ENCODE measurements at places on chromosomes 4 and X.

DNA sequence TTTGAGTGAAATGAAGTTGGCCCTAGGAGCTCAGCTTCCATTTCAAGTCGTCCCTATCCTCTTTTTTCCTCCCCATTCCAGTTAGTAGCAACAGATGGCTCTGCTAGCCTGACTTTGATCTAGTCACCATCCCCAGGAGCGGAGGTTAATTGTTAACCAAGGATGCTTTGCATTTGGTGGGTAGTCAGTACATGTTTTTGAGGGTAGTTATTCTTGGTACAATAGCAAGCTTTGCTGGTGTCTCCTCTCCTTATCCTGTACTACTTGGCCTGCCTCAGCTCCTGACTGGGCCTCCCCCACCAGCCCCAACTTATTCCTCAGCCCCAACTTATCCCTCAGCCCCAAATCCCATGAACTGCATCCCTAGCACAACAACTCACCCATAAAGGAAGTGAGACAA is 14.8 kb upstream of the RTL5 start:
- no peak for DNase-seq

GRCh38 chr4:110033355-110034025 is 120.8 kb downstream of the EGF start:
- no peak for DNase-seq

GRCh38 chrX:132948648-132949260 is 9.7 kb downstream of the HS6ST2 start:
- DNase-seq, result no peak

GRCh38 chrX:34656842-34657725 is at the start of gene TMEM47:
TSS of gene TMEM47 (minus strand) at chrX:34657285. CDS start at chrX:34657029, 256 bp downstream.
- no peak for DNase-seq

- DNase-seq, result no peak
Measured at GRCh38 chr4:185779517-185779916, 32.5 kb downstream of the SORBS2 start.

DNA sequence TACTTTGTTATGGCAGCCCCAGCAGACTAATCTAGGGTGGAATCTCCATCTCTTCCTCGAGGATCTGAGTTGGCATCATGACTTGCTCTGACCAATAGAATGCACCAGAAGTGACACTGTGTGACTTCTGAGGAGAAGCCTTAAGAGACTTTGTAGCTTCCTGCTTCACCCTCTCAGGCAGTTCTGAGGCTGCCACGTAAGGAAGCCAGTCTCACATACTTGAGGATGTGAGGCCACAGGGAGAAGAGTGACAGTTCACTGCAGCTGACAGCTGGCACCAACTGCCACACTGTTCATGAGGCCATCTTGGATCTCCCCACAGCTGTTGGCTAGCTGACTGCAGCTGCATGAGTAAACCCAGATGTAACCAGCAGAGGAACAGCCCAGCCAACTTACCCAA is 29.3 kb upstream of the BCOR start:
- no peak for DNase-seq

DNA sequence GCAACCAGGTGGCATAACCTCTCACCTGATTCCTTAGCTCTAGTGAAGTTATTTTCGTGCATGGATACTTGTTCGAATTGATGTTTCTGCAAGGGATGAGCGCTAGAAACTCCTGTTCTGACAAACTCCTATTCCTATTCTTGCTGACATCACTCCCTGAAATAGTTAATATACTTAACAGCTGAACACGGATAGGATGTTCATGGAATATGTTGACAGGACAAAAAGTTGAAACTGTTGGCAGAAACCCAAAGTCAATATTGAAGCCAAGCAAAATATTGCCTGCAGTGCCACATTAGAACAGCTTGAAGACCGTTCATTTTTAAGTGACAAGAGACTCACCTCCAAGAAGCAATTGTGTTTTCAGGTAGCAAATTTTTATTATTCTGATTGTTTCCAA is at the start of gene KLKB1:
Gene KLKB1, plus strand, starts transcription at position 287 of the 400 bp plus-strand sequence. CDS start 689 bp downstream, outside the sequence.
- no peak for DNase-seq

GRCh38 chr4:164926301-164926700 is 49.3 kb downstream of the APELA start:
- DNase-seq, result no peak

DNA sequence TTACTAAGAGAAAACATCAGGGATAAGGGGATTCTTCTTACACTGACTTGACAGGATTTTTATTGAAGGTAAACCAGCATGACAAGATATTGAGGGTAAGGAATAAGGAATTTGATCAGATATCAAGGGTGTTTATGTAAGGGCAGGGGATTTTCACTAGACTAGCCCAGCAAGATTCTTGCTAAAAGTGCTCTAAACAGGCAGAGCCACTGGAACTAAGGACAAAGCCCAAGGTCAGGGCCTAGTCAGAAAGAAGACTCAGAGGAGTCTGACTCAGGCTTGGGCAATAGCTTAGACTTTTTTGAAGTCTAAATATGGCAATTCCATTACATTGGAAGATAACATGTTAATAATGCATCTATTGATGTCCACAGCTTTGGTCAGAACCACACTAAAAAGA is 6.5 kb upstream of the GLRA3 start:
- DNase-seq, result no peak

GRCh38 chr4:91729851-91730250 is 573.9 kb upstream of the GRID2 start:
- no peak for DNase-seq

GRCh38 chrX:23662853-23663252 is 4.4 kb upstream of the PRDX4 start:
- DNase-seq, result no peak

DNA sequence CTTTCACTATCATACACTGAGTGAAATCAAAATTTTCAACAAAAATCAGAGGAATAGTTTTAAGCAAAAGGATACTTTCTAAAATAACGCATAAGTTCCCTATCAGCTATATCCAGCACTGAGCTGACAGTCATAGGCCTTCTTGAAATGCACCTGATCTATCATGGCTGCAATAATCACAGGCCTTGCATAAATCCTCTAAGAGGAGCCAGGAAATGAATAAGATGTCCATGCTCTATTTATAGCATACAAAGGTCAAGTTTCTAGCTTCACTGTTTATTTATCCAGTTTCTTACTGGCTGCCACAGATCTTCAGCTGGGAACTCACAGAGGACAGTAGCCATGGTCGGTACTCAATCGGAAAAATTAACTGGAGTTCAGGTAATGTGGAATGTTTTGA is 235.9 kb upstream of the DMD start:
- DNase-seq, result no peak

DNA sequence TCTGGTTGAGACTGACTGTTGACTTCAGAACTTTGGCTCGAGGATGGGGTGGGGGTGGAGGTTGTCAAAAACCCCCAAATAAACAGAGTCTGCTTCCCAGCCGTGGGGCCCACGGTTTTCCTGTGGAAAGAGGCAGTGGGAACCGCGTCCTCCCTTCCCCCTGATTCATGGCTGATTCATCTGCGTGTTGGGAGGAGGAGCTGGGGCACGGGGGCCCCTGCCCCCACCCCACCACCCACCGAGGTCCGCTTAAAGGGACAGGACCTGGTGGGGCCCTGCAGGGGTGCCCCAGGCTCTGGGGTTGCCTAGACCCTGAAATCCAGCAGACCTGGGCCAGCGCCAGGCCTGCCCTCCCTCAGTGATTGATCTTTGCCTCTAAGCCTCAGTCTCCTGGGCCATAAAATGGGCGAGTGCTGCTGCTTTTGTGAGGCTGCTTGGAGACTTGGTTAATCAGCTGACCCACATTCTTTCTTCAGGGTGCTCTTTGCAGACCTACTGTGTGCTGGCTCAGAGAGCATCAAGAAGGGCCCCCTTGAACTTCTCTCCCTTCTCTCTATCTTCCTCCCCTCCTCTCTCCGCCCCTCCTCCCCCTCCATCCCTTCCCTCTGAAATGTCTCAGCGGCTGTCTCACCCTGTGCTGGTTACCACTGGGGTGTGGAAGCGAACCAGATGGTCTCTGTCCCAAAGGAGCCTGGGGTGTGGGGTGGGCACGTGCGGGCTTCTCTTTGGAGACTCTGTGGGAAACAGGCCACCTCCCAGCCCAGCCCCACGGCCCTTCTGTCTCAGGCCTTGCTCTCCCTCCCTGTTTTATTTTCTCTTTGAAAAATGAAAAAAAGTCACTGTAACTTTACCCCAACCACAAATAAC is 9.1 kb downstream of the HTRA3 start:
- no peak for DNase-seq

GRCh38 chr4:3384391-3384770 is 57.4 kb upstream of the HGFAC start:
- DNase-seq, result no peak

- peak; percentile 80 for DNase-seq
Measured at GRCh38 chr4:107930821-107931774, at the start of gene CYP2U1. TSS of gene CYP2U1 (plus strand) at chr4:107931549. CDS start at chr4:107931644, 95 bp downstream.

DNA sequence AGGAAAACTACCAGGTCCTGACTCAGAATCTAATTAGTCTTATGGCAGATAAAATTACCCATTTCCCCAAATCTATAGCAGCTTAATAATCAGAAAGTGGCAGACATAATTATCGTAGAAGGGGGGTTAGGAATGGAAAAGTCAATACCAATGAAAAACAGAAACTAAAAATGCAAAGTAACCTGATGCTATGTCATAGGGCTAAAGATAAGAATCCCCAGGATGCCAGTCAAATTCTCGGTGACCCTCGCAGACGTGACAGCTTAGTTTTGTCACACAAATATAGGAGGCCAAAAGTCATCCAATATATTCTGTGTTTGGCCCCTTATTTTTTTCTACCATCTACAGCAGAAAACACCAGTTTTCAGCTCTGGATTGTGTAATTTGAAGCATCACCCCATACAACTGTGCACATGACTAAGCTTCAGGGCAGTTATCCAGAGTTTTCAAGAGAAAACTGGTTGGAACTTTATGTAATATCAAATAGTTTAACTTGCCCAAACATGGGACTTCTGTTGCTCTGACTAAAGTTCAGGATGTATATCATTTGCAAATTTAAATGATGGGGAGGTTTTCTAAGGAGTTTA is 30.9 kb downstream of the RASSF6 start:
- no peak for DNase-seq

DNA sequence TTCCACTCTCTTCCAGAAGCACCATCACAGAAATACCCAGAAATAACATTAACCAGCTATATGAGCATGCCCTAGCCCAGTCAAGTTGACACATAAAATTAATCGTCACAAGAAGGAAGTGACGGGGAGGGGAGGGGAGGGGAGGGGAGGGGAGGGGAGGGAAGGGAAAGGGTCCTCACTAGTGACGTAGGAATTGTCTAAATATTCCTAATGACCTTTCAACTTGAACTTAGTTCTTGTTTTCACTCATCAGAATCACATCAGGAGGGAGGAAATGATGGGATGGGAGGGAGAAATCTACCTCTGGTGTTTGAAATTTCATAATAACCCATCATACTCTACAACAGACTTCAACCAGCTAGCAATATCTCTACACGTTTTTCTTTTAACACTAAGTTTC is 52.2 kb upstream of the NOCT start:
- no peak for DNase-seq

GRCh38 chr4:154015578-154015977 is 226.7 kb upstream of the SFRP2 start:
- no peak for DNase-seq

GRCh38 chrX:78796916-78797315 is 49.4 kb downstream of the LPAR4 start:
- DNase-seq, result no peak

DNA sequence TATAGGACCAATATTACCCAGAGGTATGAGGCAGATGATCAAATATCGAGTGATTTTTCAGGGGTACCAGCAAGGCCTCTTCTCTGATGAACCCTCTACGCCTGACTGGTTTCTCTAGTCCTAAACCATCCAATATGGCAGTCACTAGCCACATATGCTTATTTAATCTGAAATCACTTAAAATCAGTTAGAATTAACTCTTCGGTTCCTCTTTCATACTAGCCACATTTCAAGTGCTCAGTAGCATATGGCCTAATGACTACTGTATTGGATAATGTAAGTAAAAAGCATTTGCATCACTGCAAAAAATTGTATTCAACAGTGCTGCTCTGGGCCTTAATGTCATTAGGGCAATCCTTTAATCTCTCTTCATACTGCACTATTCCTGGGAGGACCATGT is 4.4 kb upstream of the APBB2 start:
- no peak for DNase-seq

DNA sequence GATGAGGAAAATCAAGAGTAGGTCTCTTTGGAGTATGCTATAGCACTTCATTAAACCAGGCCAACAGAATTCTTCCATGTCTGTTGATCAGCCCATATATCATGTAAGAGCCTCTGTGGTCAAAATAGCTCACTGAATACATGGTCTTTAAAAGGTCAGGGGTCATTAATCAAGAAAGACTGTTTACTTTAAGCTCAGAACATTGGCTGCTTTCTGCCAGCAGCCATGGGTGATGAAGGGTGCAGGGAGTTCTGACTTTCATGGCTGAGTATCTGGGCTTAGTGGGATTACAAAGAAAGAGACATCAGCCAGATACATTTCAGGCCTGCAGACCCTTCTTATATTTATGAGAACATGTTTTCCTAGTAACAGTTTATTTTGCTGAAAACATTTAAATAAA is 7.1 kb upstream of the C4orf54 start:
- DNase-seq, result no peak

DNA sequence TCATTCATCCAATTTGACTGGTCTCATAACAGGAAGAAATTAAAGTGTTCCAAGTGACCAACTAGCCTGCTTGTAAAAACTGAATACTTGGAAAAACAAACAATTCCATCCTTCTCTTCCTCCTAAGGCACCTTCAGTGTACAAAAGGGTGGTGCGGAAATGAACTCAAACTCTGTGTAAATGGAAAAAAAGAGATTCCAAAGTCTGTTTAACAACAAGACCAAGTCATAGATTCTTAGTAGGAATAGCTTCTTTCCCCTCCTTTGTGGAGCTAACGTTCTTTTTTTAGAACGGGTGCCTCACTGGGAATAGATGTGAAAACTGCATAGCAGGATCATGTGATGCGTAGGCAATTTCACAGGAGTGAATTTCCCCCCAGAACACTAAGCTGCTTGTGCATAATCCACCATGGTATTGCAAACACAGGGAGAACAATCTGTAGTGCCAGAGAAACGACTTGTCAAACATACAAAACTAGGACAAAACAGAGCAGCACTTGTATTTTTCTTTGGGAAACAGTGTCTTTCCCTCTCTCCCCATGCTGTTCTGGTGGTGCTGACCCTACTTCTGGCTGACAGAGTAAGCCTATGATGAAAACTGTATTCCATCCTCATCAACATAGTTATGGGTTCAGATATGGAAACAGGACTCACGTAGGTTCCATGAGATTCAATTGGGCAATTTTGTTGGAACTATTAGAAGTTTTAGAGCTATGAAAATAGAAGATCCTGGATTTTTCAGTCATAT is 13.2 kb upstream of the SOD3 start:
- DNase-seq, result no peak

DNA sequence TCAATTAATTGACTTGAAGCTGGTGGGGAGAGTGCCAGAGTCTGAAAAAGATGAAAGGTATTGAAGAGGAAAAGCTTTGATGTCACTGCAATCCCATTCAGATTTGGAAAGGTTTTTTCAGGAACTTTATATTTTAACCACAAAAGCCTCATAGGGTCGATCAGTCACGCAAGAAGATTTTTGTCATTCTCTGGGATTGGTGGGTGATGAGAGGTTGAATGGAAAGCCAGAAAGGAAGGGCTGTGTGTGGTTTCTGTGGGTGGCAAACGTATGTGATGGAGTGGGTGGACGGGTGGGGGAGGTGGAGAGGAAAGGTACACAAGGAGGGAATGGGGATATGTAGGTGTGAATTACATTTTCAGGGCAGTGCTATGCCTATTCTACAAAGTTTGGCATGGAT is 173.8 kb upstream of the SCML1 start:
- no peak for DNase-seq

Data from stimulated activated naive CD8-positive, alpha-beta T cell treated with anti-CD3 and anti-CD28 coated beads, Interleukin-15, Interleukin-2, amounts not matched to agents 100 U/mL and 50 U/mL, for 24 hours (primary cell).